ENCODE measurements at places on chromosomes 2 and 18.

DNA sequence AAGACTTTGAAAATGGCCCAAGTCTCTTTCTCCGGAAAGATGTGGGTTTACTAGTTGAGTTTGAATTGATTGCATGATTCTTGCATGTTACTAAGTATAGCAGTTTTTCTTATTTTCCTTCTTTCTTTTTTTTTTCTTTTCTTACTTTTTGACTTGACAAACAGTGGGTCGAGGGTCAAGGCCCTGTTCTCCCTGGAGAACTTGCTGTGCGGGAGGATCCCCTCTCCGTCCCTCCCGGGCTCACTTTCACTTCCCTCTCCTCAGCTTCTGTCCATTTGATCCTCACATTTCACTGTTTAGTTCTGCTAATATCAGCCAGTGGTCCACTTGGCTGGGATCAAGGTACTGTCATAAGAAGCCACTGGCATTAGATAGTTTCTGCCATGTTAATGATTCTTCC is 767.4 kb downstream of the TDRD15 start:
- DNase-seq: no peak

DNA sequence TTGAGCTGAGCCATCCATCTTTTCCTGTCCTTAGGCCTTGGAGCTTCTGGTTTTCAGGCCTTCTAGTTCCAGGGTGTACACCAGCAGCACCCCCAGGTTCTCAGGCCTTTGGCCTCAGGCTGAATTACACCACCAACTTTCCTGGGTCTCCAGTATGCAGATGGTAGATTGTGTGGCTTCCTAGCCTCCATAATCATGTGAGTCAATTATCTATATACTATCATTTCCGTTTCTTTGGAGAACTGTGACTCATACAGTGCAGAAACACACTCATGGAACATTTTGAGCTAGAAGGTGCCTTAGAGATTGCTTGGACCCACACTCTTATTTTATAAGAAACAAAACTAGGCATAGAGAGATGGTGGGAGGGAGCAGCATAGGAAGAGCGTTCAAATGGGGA is 167.4 kb downstream of the NCK2 start:
- no peak for DNase-seq

DNA sequence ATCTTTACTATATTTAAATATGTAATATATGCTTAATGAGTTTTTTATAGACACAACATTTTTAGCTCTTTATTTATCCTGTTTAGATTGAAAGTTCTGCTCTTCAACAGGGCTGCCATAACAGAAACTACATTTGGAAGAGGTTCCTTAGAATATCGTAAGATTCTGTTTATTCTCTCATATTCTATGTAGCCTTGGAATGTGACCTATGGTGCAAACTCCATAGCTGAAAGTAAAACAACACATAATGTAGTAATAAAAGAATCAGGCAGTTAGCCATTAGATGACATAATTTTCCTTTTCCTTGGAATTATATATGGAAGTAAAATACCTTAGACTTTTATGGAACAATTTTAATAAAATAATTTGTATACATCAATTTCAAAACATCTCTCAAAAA is 91.3 kb downstream of the ZNF804A start:
- DNase-seq: no peak

DNA sequence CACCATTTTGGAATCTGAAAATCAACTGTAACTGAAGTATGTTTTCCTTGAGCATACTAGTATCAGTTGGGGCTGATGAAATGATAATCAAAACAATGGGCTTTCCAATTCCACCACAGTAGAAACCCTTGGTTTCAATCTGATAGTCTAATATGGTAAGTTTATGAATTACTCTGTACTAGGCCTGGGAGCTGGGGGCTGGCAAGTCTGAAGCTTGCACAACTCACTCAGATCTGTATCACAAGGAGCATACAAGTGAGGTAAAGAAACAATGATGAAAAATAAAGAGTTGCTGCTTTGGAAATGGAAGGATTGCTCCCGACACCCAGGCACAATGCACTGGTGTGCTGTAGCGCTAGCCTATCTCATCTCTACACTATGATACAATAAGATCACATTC is 19.4 kb downstream of the ZEB2 start:
- DNase-seq: no peak

DNA sequence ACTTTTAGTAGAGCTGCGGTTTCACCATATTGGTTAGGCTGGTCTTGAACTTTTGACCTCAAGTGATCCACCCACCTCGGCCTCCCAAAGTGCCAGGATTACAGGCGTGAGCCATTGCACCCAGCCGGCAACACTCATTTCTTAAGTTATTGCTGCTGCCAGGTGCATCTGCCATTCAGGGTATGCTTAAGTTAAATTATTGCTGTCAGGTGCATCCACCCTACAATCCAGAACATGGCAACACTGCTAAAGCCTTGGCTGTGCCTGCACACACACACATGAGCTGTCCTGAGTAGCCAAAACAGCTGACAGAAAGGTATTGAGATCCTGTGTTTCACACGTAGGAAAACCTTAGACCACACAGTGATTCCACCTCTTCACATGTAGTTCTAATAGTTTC is 148.2 kb downstream of the FAM161A start:
- no peak for DNase-seq

- no peak for DNase-seq
These were observed 100.9 kb downstream of the IRS1 start for GRCh38 chr2:226698671-226699070.

- DNase-seq: no peak
These were observed 45.1 kb downstream of the DPYSL5 start for GRCh38 chr2:26892922-26893524.

DNA sequence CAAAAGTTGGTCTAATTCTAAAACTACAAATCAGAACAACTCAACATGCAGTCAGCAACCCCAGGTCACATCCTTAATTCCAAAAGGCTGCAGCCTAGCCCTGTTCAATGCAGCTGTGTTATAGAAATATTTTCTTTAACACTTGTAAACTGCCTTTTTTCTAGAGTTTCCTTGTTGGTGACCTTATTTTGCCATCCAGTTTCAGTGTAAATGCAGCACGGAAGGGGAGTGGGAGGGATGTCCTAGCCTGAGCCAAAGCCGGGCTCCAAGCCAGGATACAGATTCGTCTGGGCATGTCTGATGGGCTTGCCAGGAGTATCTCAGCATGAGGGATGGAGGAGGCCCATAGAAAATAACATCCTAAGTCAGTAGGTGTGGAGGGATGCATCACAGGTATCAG is 17.7 kb upstream of the SP3 start:
- no peak for DNase-seq

DNA sequence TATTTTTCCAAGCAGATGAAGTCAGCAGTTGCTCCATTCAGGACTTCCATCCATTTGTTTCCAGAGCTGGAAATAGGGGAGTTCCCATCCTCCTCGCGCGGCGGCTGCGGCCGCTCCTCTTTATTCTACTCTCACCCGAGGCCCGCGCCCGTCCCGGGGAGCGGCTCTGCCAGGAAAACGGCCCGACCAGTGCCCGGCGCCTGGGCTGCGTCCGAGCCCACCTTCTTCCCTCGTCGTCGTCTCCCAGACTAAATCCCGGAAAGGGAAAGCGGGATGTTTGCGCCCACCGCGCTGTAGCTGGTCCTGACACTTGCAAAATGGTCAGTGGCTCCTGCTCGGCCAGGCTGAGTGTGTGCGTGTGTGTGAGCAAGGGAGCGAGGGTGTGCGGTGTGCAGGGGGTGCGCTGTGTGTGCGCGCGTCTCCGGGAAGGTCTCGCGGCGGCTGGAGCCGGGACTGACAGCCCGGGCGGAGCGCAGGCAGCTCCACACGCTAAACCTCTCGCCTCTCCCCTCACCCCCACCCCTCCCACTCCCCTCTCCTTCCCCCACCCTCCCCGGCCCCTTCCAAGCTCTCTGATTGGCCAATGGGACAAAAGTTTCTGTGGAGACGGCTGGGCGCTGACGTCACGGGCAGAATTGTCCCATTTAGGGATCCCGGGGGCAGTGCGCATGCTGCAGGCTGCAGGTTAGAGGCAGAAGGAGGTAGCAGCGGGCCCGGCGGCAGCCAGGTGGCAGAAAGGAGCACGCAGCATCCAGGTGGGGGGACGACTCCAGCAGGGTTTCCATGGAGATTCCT is at the start of gene NOL4:
NOL4 (minus strand) TSS at position 491 of the 795 bp plus-strand sequence. CDS start 1,660 bp downstream, outside the sequence.
- DNase-seq: no peak

DNA sequence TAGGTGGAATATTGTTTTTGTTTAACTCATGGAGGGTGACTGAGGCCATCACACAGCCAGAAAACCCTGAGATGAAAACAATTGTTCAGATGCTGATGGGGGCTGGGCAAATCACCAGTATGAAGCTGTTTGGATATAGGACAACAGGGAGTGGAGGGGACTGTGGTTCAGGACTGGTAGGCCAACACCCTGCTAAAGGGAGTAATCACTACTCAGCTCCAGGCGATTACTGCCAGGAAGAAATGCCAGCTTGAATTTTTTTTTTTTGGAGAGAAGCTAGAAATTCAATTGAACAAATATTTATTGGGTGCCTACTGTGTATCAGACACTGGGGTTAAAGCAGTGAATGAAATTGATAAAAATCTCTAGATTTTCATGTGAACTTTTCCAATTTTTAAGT is 37.4 kb downstream of the TNP1 start:
- DNase-seq: no peak

DNA sequence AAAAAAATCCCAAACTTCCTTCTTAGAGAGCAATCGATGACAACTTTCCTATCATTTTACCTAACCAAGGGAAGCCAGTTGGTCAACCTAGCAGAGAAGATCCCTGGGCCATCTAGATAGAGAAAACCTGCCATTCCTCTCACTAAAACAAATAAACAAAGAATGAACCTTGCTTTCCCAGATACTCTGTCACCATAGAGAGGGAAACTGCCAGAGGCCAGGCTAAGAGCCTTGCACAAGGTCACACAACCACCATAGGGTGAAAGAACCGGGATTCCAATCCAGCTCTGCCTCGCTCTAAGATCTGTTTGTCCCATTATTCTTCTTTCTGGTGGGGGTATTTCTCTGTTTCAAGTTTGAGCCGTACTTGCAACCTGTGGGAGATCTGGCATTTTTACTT is 154.6 kb downstream of the CYRIA start:
- DNase-seq: no peak

DNA sequence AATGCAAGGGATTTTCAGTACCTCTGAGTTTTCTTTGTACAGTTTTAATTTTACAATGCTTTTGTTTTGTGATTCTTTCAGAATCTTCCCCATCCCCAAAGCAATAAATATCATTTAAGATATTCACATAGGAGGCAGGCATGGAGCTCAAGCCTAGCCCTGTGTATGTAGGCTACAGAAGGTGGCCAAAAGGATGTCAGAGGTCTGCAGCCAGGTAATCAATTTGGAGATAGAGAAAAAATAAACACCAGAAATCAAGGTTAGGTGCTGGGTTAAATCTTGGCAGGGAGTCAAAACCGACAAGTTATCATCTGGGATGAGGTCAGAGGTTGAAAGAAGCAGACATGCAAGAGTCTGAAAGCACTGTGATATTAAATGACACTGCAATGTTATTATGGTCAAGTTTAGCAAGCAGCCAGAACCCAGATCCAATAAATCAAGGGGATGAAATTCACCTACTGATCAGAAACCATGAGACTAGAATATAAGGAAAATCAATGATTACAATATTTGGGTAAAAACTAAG is 45.1 kb upstream of the LRP1B start:
- DNase-seq: no peak

GRCh38 chr2:220127876-220128275 is 500.4 kb downstream of the SLC4A3 start:
- DNase-seq: no peak
